ENCODE measurements at places on chromosomes 6 and 20.
A peak's percentile ranks its signal among the peaks of the same experiment; 100 is the strongest.

DNA sequence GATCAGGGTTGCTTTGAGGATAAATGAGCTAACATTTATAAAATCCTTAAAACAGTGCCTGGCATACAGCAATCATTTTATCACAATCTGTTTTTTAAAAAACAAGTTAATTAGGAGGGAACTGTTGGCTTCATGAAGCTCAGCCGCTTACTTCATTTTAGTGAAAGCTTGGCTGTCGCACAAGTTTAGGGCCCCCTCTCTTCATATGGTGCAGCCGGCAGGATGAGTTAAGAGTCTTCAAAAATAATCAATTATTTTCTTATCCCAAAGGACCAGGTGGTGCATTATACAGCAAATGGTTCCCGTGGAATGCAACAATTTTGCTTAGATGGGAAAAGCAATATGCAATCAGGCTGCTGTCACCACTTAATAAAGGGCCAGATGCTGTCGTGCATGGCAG is 57.4 kb upstream of the PROKR2 start:
- DNase-seq = no peak

GRCh38 chr6:69732640-69733039 is 64.2 kb downstream of the LMBRD1 start:
- no peak for DNase-seq

- DNase-seq = no peak
Observed at GRCh38 chr6:20582586-20583443, 48.6 kb downstream of the CDKAL1 start.

GRCh38 chr6:30820193-30820592 is 64.1 kb upstream of the DDR1 start:
- DNase-seq = no peak

DNA sequence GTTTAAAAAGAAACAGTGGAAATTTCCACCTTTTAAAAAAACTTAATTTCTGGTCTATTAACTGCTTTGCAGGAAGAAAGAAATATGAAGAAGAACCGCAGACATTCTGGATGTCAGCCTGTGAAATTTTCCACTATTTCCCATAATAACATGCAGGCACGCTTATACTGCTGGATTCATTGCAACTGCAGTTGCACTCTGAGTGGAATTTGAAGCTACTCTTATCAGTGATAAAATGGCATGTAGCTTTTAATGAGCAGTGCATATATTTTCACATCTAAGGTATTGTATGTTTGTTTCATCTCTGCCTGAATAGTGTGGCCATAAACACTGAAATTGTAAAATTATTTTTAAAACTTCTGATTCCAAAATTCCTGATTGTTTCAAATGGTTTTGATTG is 28.2 kb downstream of the NCOA3 start:
- no peak for DNase-seq

- no peak for DNase-seq
Observed at GRCh38 chr6:44727651-44728630, 340.4 kb downstream of the CDC5L start.

DNA sequence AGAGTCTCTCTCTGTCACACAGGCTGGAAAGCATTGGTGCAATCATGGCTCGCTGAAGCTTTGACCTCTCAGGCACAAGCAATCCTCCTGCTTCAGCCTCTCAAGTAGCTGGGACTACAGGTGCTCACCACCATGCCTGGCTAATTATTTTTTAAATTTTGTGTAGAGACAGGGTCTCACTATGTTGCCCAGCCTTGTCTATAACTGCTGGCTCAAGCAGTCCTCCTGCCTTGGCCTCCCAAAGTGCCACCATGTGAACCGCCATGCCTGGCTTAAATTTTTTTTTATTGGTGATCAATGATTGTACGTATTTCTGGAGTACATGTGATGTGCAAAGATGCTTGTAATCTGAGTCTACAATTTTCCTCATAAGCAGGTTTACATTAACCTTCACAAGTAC is 54.8 kb downstream of the THBS2 start:
- no peak for DNase-seq

- DNase-seq = no peak
Observed at GRCh38 chr20:41956338-41957074, 338.3 kb upstream of the CHD6 start.

DNA sequence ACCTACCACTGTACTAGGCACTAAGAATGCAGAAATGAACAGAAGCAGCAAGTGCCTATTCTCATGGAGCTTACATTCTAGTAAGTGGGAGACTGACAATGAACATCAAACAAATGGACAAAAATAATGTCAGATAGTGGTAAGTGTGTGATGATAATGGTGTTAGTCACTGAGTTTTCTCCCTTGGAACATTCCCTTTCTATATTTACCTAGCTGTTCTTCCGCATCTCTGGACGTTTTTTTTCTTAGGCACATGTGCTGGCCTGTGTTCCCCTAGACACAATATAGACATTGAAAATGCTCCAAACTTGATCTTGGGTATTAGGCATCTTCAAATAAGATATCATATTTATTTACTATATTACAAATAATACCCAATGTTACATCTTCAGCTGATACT is 218.1 kb upstream of the GJE1 start:
- no peak for DNase-seq

DNA sequence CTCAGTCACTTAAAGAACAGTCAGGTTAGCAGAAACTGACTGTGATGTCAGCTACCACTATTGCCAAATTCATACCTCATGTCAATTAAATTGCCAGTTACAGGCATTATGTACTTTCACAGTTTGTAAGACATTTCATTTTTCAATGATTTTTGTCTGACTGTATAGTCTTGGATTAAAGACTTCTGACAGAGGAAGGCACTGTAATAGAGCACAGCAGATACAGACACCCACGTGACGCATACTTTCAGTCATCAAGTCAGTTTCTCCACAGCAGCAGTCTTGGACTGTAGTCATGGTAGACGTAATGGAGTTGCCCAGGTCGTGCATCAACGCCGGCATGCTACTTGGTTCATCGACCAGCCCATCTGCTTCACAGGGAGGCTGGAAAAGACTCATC is 29.5 kb upstream of the ELOVL5 start:
- DNase-seq = no peak

DNA sequence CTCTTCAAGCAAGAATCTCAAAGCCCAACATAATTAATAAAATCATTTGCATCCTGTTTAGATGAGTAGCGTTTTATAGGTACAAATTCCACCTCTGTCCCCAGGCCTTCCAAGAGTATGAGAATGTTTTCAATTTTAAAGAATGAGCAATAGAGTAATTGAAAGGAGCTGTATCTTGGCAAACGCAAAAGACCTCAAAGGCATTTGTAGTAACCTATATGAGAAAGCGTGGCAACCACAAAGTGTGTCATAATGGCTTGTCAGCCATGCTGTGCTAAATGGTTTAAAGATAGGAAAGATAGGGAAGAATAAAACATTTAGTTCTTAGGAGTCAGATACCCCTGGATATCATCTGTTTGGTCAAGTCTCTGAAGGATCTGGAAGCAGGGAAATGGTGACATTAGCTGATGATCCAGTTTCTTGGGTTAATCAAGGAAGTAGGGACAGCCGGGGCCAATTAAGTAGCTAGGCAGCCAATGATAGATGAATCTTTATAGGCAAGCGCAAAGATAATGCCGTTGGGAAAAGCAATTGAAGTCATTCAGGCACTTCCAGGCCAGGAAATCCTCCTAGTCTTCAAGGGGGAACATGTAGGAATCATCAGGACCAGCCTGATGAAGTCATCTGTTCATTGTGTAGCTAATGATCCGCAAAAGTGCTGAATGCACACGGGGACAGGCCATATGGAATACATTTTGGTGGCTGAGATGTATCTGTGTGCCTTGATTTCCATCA is 71.5 kb upstream of the ISM1 start:
- no peak for DNase-seq

GRCh38 chr20:24779131-24779530 is 169.9 kb upstream of the CST7 start:
- DNase-seq = no peak

- no peak for DNase-seq
Observed at GRCh38 chr20:46712056-46712636, 2.7 kb downstream of the SLC2A10 start.

- no peak for DNase-seq
Observed at GRCh38 chr6:166621114-166621540, 5.9 kb downstream of the RPS6KA2 start.

DNA sequence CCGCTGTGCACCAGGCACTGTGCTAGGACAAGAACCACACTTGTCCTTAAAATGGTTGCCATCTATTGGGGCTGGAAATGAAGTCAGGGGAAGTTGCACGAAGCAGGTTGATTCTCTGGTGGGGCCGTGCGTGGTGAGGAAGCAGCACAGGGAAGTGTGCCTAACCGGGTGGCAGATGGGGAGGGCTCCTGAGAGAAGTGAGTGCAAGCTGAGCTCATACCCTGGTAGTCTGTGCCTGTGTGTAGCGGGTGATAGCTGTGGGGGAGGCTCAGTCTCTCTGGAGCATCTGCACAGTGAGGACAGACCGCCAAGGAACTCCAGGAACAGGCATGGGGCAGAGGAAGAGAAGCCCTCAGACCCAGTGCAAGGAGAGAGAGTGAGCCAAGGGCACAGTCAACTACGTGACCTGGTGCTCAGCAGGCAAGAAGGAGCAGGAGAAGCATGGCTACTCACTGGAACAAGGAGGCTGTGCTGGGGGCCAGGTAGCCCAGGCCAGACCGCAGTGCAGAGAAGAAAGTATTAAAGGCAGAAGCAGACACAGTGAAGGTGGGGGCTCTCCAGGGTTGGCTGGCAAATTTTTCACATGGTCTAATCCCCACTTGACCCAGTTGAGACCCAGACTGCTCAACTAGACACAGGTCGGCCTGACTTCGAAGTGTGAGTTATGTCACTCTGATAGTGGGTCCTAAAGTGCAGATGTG is 155.0 kb downstream of the CDH26 start:
- no peak for DNase-seq

DNA sequence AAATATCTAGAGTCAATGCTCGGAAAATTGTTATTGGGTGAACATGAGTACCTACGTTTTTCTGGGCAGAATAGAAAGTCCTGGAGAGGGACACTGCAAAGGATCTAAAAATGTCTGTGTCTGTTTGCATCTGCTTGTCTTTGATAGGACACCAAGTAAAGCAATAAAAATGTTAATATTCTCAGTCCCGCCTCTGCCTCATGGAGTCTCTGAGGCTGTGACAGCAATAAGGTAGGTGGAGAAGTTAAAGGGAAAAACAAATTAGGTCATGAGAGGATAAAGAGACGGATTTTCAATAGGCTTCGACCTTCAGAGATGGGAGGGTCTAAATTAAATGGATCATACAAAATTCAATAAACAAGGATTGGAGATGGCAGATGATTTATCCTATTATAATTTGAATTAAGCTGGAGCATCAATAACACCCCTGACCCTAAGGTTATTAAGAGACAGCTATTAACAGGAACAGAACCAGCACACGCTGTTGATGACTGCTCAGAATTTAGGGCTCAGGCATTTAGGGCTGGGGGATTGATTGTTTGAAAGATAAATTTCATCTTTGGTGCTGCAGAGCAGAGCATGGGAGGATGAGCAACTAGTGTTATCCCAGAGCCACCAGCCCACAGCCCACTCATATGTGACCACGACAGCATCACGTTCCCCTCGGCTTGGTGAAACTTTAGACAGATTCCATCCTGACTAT is 620.3 kb upstream of the CDH4 start:
- DNase-seq = no peak

DNA sequence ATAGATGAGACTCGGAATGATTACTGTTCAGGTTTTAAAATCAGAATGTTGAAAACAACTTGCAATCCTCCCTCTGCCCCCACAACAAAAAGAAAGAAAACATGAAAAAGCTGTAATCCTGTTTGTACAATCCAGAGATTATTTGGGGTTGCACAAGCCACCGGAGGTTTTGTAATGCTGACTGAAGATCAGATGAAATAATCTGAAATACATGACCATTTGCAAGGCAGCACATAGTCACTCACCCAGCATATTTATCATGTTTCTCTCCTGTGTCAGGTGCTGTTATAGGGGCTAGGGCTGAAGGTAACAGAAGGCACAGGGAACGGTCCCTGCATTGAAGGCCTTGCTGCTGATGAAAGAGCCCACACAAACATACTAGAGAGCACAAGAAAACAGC is 85.3 kb downstream of the SIM1 start:
- no peak for DNase-seq

- no peak for DNase-seq
Observed at GRCh38 chr20:56582542-56582941, 46.6 kb upstream of the TFAP2C start.

DNA sequence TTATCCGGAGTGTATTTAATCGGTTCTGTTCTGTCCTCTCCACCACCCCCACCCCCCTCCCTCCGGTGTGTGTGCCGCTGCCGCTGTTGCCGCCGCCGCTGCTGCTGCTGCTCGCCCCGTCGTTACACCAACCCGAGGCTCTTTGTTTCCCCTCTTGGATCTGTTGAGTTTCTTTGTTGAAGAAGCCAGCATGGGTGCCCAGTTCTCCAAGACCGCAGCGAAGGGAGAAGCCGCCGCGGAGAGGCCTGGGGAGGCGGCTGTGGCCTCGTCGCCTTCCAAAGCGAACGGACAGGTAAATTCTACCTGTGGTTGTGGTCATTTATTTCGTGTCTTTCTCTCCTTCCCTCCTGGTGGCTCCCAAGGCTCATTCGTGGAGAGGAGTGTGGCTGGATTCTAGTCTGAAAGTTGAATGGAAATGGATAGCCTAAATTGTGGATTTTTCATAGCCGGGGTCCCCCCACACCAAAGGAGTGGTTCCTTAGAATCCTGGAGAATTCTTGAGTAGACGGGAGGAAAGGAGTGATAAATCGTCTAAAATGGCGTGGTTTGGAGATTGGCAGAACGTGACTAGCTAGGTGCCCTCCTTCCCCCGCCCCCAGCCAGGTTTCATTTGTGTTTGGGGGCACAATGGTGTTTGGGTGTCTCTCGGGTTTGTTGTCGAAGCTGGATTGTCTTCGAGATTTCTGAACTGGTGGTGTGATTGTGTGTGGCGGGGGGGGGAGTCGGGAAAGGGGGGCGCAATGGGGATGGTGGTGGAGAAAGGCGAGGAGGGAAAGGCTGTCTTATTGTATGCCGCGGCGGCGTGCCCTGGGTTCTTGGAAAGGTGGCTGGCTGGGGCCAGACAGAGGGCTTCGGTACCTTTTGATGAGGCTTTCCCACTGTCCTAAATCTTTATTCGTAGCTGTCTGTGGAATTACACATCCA is 673 bp downstream of the MARCKS start:
- DNase-seq = no peak

GRCh38 chr20:44209686-44210405 is 725 bp downstream of the OSER1 start:
- peak; percentile 18 for DNase-seq

DNA sequence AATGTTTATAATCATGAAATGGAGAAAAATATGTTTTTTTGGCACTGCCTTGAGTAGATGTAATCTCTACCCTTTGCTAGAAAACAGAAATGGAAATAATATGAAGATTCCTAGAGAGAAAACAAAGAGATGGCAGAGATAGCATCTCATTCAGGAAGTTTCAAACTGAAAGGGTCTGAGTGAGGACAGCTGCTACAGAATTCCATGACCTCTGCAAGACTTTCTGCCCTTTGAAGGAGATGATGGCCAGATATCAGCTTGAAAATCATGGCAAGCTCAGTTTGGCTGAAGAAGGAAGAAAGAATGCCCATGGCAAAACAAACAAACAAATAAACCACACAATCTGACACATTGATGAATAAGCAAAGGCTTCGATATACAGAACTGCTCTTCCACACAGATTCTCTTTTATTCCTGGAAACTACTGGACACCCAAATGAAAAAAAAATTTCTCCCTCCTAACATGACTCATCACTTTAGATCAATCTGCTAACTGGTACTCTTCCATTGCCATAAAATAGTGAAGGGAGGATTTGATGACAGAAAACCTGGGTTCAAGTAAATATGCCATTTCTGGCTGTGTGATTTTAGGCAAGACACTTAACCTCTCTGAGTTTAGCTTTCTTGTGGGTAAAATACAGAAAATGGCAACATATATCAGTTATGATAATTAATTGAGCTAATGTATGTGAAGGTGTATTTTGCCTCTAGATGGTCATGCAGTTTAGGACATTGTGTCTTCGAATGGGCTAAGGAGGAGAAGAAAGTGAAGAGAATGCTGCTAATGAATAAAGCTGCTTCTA is 105.9 kb upstream of the SPACA1 start:
- no peak for DNase-seq
